Adrenal gland (tissue), 19 donors: ENCODE measurements at places on chromosomes 3 and 15. TPM values are rescaled to one million over a fixed set of nuclear protein-coding genes. Genes with fewer than 3 reads are reported as not detected.

The C3orf49 gene
- total RNA-seq = not detected

The C15orf39 gene
- 31.5 TPM for total RNA-seq

DNA sequence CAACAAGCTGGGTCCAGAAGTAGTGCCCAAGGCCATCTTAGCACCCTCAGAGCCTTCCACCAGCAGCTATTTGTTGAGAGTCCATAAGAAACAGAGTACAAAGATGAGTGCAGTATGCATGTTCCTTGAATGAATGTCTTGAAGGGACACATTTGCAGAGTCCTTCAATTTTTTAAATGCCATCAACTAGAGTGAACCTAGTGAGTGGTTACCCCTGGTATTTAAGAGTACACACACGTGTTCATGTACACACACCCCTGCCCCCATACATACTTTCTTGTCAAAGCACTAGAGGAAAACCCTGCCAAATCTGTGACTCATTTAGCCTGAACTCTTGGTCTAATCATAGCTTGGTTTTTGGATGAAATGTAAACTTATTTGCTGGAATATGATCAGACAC lies 84.5 kb upstream of the GALNT15 start:
- peaks cover 10% of the 10 kb centered on the region for H3K4me1 ChIP-seq
- H3K4me3 ChIP-seq = no peak overlapping the region
- no peaks in the 10 kb centered on the region for H3K36me3 ChIP-seq
- no peaks in the 10 kb centered on the region for H3K27me3 ChIP-seq

DNA sequence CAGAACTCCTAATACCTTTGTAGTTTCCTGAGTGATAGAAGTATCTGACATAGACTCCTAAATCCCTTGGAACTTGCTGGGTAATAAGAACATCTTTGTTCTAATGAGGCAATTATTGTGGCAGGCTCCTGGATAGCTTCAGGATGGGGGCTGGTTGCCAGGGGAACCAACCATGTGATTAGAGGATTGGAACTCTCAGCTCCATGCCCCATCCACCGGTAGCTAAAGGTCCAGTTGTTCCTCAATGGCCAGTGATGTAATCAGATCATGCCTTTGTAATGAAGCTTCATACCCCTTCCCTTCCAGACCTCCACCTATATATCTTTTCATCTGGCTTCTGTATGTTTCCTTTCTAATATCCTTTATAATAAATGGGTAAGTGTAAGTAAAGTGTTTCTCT lies 221.2 kb upstream of the ALCAM start:
- H3K36me3 ChIP-seq = no peaks in the 10 kb centered on the region
- DNase-seq = no peak
- H3K27ac ChIP-seq = no peak overlapping the region
- no peak overlapping the region for H3K4me3 ChIP-seq
- no peaks in the 10 kb centered on the region for H3K4me1 ChIP-seq

- H3K27me3 ChIP-seq = no peaks in the 10 kb centered on the region
- no peak for DNase-seq
- H3K4me1 ChIP-seq = no peaks in the 10 kb centered on the region
- H3K4me3 ChIP-seq = no peak overlapping the region
- H3K36me3 ChIP-seq = no peaks in the 10 kb centered on the region
Observed at GRCh38 chr15:69474846-69475455, 22.3 kb downstream of the RPLP1 start.

GRCh38 chr3:155744010-155744625 lies 753 bp downstream of the PLCH1 start:
- no peaks in the 10 kb centered on the region for H3K4me1 ChIP-seq
- H3K27me3 ChIP-seq = peaks cover 18% of the 10 kb centered on the region
- H3K4me3 ChIP-seq = peak overlapping the region; percentile 59
- H3K27ac ChIP-seq = no peak overlapping the region

GRCh38 chr3:120773932-120774331 lies 31.4 kb downstream of the GTF2E1 start:
- H3K4me1 ChIP-seq = no peaks in the 10 kb centered on the region
- H3K27me3 ChIP-seq = no peaks in the 10 kb centered on the region
- no peaks in the 10 kb centered on the region for H3K36me3 ChIP-seq
- DNase-seq = no peak
- H3K27ac ChIP-seq = no peak overlapping the region
